ENCODE measurements at places on chromosomes 3 and 15.

DNA sequence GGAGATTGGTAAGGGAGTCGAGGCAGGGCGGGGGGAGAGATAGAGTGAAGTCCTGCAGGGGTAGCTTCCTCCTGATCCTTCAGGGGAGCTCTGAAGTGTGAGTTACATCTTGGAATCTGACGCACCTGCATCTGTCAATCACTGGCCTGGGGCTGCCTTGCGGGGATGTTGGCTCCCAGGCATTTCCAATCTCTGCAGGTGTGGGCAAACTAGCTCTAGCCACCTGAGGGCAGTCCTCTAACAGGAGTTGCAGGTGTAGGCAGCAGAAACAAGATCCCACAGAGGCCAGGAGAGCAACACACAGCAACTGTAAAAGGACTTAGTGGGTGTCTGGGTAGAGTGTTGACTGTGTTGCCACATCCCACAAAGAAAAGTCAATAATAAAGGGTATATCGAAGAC is 63.6 kb downstream of the ZNF621 start:
- DNase-seq: no peak

GRCh38 chr15:73051391-73051806 is 864 bp upstream of the NEO1 start:
- no peak for DNase-seq

- no peak for DNase-seq
Observed at GRCh38 chr15:65394936-65395335, 17.1 kb upstream of the IGDCC3 start.

- DNase-seq: no peak
Observed at GRCh38 chr3:178568911-178569310, 32.7 kb downstream of the KCNMB2 start.

DNA sequence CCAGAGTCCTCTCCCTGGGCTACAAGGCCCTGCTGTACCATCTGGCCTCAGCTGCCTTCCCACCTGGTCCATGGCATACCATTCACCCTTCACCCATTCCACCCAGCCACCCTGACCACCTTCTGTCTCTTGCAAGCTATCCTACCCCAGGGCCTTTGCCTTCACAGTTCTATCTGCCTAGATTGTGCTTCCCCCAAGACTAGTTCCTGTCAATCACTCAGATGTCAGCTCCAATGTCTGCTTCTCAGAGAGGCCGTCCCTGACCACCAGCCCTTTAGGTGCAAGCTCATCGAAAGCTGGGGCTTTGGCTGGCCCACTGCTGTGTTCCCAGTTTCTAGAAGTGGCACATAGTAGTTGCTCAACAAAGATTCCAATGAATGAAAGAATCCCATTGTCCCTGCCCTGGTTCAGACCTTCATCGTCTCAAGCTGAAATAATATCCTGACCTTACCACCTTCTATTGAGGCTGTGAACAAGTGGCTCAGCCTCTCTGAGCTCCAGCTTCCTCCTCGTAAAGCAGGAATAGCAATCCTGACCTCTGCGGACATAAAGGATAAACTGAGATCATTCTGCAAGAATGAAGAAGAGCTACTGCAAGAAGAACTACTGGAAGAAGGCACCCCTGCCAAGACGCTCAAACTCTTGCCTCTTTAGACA is 15.8 kb downstream of the EFCAB12 start:
- no peak for DNase-seq

- peak; percentile 84 for DNase-seq
Observed at GRCh38 chr15:69478259-69478781, 25.7 kb downstream of the RPLP1 start.

DNA sequence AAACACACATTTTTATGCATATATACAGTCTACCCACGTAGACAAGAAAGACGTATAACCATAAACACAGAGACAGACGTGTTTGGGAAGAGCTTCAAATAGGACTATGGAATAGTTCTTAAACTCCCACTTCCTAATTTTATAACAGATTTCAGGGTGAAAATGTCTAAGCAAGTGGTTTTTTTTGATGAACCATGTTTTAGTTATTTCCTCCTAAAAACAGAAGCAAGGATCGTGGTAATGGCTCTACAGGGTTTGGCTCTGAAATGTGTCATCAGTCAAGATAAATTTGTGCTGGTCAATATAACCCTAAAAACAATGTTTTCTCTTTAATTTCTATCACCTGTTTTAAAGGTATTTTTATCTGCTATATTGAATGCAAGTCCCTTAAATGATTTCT is 58.2 kb downstream of the FMN1 start:
- peak; percentile 70 for DNase-seq

- no peak for DNase-seq
Observed at GRCh38 chr3:165874663-165875489, 37.7 kb upstream of the BCHE start.

GRCh38 chr3:141921316-141921715 is 44.9 kb downstream of the ATP1B3 start:
- no peak for DNase-seq

GRCh38 chr3:88469216-88469615 is 319.5 kb downstream of the C3orf38 start:
- DNase-seq: no peak

GRCh38 chr3:13861461-13861860 is 18.4 kb downstream of the WNT7A start:
- no peak for DNase-seq

DNA sequence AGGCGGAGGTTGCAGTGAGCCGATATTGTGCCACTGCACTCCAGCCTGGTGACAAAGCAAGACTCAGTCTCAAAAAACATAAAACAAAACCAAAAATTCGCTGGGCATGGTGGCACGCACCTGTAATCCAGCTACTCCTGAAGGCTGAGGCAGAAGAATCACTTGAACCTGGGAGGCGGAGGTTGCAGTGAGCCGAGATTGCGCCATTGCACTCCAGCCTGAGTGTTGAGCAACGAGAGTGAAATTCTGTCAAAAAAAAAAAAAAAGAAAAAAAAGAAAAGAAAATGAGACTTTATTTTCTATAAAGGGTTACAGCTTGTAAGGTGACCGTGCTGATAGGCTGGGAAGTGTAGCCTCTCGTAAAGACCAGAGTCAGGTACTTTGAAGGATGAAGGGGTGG is 6.0 kb upstream of the HACD3 start:
- DNase-seq: no peak

GRCh38 chr15:30906366-30906765 is 2.7 kb downstream of the FAN1 start:
- DNase-seq: no peak

Measured in suppressor macrophage treated with lipopolysaccharide for 1 hour (primary cell).